ENCODE measurements at places on chromosomes 2 and 18.

DNA sequence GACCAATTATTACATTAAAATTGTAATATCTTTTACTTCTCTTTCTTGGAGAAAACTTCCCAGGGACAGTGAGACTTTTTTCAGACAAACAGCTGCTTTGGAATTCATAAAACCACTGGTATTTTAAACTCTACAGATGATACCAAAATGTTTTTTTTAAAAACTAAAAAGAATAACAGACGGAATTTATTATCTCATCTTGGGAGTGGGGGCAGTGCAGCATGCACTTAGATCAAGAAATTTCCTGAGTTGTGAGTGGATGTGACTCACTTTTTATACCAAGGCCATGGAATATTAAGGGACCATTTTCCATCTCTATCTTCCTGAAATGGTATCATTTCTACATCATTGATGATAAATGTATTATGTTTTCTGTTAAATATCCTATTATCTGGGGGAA is 422.8 kb upstream of the HNRNPA3 start:
- H3K27ac ChIP-seq: no peak overlapping the region
- no peaks in the 10 kb centered on the region for H3K4me1 ChIP-seq
- peaks cover 15% of the 10 kb centered on the region for H3K27me3 ChIP-seq

DNA sequence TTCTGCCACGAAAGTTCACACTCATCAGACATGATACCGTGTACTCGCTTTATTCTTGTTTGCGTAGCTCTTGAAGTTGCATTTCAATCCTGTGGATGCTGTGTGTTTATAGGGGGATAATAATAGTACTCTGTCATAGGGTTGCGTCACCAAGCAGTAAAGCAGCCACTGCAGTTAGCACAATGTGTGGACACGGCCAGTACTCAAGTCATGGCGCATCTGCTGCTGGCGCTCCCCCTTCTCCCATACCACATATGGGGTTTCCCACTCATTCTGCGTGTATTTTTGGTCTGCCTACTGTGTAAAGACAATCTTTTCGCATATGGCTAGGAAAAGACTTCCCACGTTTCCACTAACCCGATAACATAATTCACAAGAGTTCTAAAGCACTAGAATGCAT is 2.1 kb upstream of the ZBTB14 start:
- peak overlapping the region; percentile 18 for H3K27ac ChIP-seq
- peaks cover 30% of the 10 kb centered on the region for H3K27me3 ChIP-seq
- peaks cover 14% of the 10 kb centered on the region for H3K4me1 ChIP-seq

- H3K4me1 ChIP-seq: peaks cover 32% of the 10 kb centered on the region
- no peak for DNase-seq
- peaks cover 62% of the 10 kb centered on the region for H3K27me3 ChIP-seq
- H3K27ac ChIP-seq: no peak overlapping the region
- no peaks in the 10 kb centered on the region for H3K36me3 ChIP-seq
- H3K4me3 ChIP-seq: no peak overlapping the region
These were observed 4.1 kb upstream of the EVA1A start for GRCh38 chr2:75564713-75565359.

DNA sequence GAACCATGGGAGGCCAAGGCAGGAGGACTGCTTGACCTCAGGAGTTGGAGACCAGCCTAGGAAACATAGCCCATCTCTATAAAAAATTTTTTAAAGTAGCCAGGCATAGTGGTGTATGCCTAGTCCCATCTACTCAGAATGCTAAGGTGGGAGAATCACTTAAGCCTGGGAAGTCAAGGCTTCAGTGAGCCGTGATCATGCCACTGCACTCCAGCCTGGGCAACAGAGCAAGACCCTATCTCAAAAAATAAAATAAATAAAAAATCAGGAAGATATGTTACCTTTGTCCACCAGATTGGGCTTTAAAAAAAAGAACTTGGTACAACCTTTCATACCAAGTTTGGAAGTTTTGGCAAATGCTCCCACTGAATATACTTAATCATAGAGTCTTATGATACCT is 35.3 kb downstream of the CFAP210 start:
- DNase-seq: no peak
- no peak overlapping the region for H3K27ac ChIP-seq
- no peaks in the 10 kb centered on the region for H3K36me3 ChIP-seq
- H3K4me1 ChIP-seq: peaks cover 4% of the 10 kb centered on the region

DNA sequence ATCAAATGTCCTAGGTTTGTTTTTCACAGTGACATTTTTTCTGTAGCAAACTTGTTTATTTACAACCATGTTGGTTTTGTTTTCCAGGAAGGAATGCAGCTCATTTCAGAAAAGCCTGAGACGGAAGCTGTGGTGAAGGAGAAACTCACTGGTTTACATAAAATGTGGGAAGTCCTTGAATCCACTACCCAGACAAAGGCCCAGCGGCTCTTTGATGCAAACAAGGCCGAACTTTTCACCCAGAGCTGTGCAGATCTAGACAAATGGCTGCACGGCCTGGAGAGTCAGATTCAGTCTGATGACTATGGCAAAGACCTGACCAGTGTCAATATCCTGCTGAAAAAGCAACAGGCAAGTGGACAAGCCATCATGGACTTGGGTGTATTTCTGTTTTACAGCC is 79.2 kb upstream of the EML6 start:
- H3K4me3 ChIP-seq: no peak overlapping the region
- DNase-seq: no peak
- H3K27me3 ChIP-seq: no peaks in the 10 kb centered on the region
- H3K4me1 ChIP-seq: peaks cover 3% of the 10 kb centered on the region
- peaks cover 72% of the 10 kb centered on the region for H3K36me3 ChIP-seq

- no peaks in the 10 kb centered on the region for H3K27me3 ChIP-seq
- H3K36me3 ChIP-seq: no peaks in the 10 kb centered on the region
- H3K4me1 ChIP-seq: no peaks in the 10 kb centered on the region
- no peak overlapping the region for H3K4me3 ChIP-seq
These were observed 98.3 kb downstream of the KLHL14 start for GRCh38 chr18:32674491-32674890.

GRCh38 chr18:2009942-2010697 is 561.2 kb downstream of the METTL4 start:
- no peak overlapping the region for H3K27ac ChIP-seq
- H3K27me3 ChIP-seq: no peaks in the 10 kb centered on the region
- no peak overlapping the region for H3K4me3 ChIP-seq
- no peaks in the 10 kb centered on the region for H3K4me1 ChIP-seq

DNA sequence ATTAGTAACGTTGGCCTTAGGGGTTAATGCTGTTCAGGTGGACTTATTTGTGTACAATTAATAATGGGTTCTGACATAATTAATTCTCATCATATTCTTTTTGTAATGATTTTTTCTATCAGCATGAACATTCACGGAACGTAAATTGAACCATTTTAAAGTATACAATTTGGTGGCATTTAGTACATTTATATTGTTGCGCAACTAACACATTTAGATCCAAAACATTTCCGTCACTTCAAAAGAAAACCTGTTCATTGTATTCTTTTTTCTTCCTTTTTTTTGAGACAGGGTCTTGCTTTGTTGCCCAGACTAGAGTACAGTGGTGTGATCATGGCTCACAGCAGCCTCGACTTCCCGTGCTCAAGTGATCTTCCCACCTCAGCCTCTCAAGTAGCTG is 65.8 kb downstream of the BOD1L2 start:
- H3K4me1 ChIP-seq: peaks cover 9% of the 10 kb centered on the region
- DNase-seq: no peak
- H3K27me3 ChIP-seq: peaks cover 19% of the 10 kb centered on the region
- H3K4me3 ChIP-seq: no peak overlapping the region

- no peak overlapping the region for H3K27ac ChIP-seq
- H3K4me1 ChIP-seq: no peaks in the 10 kb centered on the region
- no peak overlapping the region for H3K4me3 ChIP-seq
- no peak for DNase-seq
- no peaks in the 10 kb centered on the region for H3K36me3 ChIP-seq
- H3K27me3 ChIP-seq: peaks cover under 1% of the 10 kb centered on the region
These were observed 107.2 kb upstream of the SMAD2 start for GRCh38 chr18:48037481-48038271.

DNA sequence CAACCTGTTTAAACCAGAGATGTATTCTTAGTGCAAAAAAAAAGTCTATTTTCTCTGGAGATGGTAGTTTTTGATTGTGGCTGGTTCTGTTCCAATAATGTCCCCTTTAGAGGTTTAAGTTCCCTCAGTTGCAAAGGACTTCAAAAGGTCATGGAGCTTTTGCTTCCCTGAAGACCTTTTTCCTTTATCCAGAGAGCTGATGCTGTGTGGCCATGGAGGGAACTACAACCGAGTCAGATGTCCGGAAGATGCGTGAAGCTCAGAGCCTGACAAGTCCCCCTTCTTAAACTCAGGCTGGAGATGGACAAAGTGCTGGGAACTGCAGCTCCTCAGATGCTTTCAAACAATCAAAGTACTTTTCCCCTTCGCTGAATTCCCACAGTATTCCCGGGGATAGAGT is 176.1 kb downstream of the TMEM18 start:
- H3K27ac ChIP-seq: no peak overlapping the region
- H3K27me3 ChIP-seq: no peaks in the 10 kb centered on the region
- no peak for DNase-seq
- H3K4me1 ChIP-seq: peaks cover 1% of the 10 kb centered on the region

- peaks cover 46% of the 10 kb centered on the region for H3K36me3 ChIP-seq
- no peak for DNase-seq
- peaks cover 77% of the 10 kb centered on the region for H3K4me1 ChIP-seq
These were observed 143.8 kb upstream of the THUMPD2 start for GRCh38 chr2:39922679-39923405.

- H3K36me3 ChIP-seq: no peaks in the 10 kb centered on the region
- H3K27ac ChIP-seq: no peak overlapping the region
- peaks cover 2% of the 10 kb centered on the region for H3K27me3 ChIP-seq
- no peak overlapping the region for H3K4me3 ChIP-seq
- peaks cover 6% of the 10 kb centered on the region for H3K4me1 ChIP-seq
- DNase-seq: no peak
These were observed 163.4 kb downstream of the VWC2L start for GRCh38 chr2:214574084-214574781.

GRCh38 chr2:158647436-158648231 is 147.5 kb upstream of the DAPL1 start:
- no peak overlapping the region for H3K4me3 ChIP-seq
- no peak overlapping the region for H3K27ac ChIP-seq
- H3K27me3 ChIP-seq: no peaks in the 10 kb centered on the region

GRCh38 chr2:169348321-169349024 is 13.9 kb downstream of the LRP2 start:
- peaks cover 13% of the 10 kb centered on the region for H3K27me3 ChIP-seq
- DNase-seq: no peak
- H3K36me3 ChIP-seq: no peaks in the 10 kb centered on the region
- no peak overlapping the region for H3K4me3 ChIP-seq
- H3K4me1 ChIP-seq: no peaks in the 10 kb centered on the region

DNA sequence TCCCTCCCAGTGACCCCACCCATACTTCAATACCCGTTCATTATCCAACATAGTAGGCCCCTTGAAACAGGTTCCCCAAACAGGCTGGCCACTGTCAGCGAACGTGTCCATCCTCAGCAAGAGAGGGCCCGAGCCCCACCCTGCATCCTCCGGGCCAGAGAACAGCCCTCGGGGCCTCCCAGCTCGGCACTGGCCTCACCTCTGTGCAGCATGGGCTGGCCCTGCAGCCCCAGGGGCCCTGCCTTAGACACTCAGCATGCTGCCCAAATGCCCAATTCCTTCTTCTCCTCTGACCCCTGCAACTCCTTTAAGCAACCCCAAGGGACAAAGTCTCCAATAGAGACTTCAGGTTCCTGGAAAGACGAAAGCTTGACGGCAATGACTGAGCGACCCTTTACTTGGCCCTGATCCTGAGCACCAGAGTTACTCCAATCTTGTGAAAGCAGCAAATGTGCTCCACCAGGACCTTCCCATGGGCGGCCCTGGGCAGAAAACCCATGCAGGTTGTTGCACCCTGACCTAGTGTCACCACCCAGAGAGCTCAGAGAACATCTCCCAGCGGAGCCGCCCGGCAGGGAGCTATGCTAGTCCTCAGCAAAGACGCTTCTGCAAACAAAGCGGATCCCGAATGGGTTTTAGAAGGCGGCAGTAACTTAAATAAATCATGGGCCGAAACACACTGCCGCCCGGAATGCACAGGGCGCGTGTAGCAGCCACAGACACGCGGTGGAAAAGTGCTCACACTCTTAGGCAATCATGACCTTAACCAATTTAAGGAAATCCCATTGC is 782 bp downstream of the COL6A3 start:
- no peaks in the 10 kb centered on the region for H3K36me3 ChIP-seq
- no peak for DNase-seq
- no peak overlapping the region for H3K4me3 ChIP-seq
- no peaks in the 10 kb centered on the region for H3K4me1 ChIP-seq
- H3K27ac ChIP-seq: no peak overlapping the region

DNA sequence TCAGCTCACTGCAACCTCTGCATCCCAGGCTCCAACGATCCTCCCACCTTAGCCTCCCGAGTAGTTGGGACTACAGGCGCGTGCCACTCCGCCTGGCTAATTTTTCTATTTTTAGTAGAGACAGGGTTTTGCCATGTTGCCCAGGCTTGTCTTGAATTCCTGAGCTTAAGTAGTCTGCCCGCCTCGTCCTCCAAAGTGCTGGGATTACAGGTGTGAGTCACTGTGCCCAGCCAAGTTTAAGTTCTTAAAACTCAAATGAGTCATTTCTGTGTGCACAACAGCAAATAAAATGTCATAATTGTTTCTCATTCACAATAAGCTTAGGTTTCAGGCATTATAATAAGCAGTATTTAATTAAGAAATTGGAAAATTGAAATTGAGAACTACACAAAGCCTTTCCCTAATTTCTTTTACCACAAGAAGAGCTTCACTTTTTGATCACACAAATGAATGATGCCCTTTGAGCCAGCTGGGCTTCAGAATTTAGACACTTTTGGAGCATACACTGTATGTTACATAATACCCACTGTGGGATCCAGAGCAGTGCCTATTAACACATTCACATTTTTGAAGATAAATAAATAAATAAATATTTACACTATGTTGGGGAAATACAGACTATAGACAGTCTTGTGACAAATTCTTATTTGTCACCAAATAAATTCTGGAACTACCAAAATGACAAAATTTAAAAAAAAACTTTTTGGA is 8.6 kb upstream of the ME2 start:
- H3K27ac ChIP-seq: no peak overlapping the region
- DNase-seq: no peak
- no peak overlapping the region for H3K4me3 ChIP-seq
- no peaks in the 10 kb centered on the region for H3K36me3 ChIP-seq

GRCh38 chr2:231163414-231164095 is 34.9 kb upstream of the ARMC9 start:
- H3K4me3 ChIP-seq: no peak overlapping the region
- peaks cover 49% of the 10 kb centered on the region for H3K36me3 ChIP-seq

All from T-helper 2 cell treated with Interferon-gamma antibody and Interleukin-4, amounts not matched to agents 5 μg/mL and 100 μg/mL, for 36 hours (primary cell).